Left lung (tissue), 14 donors: ENCODE measurements at places on chromosomes 11 and 22. TPM values are rescaled to one million over a fixed set of nuclear protein-coding genes. Genes with fewer than 3 reads are reported as not detected.

SPI1 gene
- total RNA-seq, result 75.6 TPM

OR51E1 gene
- total RNA-seq, result not detected

ARHGAP8 gene
- 23.4 TPM for total RNA-seq

- DNase-seq, result no peak
Observed at GRCh38 chr11:69385144-69385820, 91.3 kb downstream of the MYEOV start.

GRCh38 chr11:30431127-30431814, 108.4 kb downstream of the ARL14EP start:
- no peak for DNase-seq

- no peak for DNase-seq
Observed at GRCh38 chr11:16814410-16815046, 76.1 kb downstream of the C11orf58 start.

DNA sequence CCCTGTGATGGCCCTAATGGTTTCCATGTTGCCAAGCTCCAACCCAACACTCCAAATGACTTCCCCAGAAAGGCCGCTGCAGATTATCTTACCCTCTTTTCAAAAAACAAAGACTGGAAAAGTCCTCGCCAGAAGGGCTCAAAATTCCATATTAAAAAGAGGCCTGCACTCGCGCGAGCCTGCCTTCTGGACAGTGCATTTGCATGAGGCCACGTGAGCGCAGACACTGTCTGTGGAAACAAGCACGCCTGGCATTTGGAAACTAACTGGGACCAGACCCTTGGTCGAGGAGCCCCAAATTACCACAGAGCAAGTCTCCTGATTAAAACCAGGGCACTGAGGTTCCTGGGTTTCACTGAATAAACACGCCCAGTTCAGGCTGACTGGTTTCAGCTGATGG, 42.9 kb downstream of the ABTB2 start:
- no peak for DNase-seq

GRCh38 chr11:22807855-22808570, 21.6 kb downstream of the SVIP start:
- no peak for DNase-seq

PAX6 gene
- not detected for total RNA-seq

KIAA1671 gene
- total RNA-seq, result 31.9 TPM

DNA sequence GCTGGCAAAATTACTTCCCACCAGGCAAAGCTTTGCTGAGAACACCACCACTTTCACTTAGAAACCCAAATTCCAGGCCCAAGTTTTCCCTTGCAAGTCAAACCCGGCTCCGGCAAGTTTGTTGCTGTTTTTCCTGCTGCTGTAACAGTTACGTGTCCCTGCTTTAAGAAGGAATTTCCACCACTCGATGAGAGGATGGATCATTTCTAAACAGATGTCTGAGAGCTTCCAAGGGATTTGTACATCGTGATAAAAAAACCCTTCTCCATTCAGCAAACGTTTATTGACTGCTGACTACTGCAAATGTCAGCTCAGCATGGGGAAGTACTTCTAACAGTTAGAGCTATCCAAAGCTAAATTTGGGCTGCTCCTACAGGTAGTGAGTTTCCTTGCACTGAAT, 19.7 kb downstream of the P2RX3 start:
- no peak for DNase-seq

DNA sequence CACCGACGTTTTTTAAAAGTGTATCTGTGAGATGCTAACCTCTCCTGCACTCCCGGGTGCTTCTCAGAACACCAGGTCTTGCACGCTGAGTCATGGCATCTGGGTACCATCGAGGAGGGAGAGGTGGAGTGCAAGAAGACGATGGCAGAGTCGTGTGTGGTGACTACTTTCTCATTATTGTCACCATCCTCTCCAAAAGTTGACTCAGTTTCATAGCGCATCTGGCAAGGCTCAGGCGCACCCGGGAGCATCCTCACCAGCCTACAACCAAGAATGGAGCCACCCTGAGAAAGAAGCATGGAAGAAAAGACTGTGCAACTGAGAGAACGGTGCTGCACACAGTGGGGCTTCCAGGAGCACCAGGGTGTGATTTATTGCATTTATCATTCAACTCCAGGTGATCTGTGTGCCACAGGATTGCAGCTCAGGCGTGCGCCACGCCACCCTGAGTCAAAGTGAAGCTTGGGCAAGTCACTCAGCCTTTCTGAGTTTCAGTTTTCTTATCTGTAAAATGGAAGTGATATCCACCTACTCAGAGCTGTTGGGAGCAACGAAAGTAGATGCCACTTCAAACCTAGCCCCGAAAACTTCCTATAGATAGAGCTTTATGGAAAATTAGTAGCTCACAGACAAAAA, 65.4 kb downstream of the LINC01488 start:
- DNase-seq, result no peak

PUS3 gene
- total RNA-seq, result 8.7 TPM

DNA sequence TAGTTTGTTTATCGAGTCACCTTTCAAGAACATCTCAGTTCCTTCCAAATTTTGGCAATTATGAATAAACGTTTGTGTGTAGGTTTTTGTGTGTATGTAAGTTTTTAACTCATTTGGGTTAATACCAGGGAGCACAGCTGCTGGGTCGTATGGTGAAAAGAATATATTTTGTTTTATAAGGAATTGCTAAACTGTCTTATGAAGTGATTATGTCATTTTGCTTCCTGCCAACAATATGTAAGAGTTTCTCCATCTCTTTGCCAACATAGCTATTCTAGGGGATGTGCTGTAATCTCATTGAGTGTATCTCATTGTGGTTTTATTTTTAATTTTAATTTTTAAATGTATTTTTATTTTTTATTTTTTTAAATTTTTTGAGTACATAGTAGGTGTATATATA, 27.3 kb downstream of the BCL2L13 start:
- peak; percentile 25 for DNase-seq

DNA sequence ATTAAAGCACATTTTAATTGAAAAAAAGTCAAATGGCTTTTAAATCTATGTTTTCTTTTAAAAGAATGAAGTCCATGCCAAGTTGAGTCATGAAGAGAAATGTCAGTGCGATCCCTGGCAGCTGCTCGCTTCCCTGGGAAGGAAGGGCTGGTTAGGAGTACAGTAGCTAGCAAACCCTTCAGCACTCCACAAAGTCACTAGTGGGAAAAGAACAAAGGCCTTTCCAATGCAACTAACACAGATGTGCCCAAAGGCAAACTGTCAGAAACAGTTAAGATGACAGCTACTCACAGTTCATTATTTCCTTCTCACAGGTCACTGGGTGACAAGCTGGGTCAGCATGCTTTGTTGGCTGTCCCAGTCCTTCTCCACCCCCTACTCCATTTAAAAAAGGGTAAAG, 308.7 kb downstream of the DCDC1 start:
- peak; percentile 72 for DNase-seq

- no peak for DNase-seq
Observed at GRCh38 chr11:21460082-21460481, 732.8 kb upstream of the ANO5 start.

OR4C12 gene
- not detected for total RNA-seq

EXT2 gene
- 63.1 TPM for total RNA-seq

GLYAT gene
- not detected for total RNA-seq

IGSF9B gene
- 8.7 TPM for total RNA-seq

DNA sequence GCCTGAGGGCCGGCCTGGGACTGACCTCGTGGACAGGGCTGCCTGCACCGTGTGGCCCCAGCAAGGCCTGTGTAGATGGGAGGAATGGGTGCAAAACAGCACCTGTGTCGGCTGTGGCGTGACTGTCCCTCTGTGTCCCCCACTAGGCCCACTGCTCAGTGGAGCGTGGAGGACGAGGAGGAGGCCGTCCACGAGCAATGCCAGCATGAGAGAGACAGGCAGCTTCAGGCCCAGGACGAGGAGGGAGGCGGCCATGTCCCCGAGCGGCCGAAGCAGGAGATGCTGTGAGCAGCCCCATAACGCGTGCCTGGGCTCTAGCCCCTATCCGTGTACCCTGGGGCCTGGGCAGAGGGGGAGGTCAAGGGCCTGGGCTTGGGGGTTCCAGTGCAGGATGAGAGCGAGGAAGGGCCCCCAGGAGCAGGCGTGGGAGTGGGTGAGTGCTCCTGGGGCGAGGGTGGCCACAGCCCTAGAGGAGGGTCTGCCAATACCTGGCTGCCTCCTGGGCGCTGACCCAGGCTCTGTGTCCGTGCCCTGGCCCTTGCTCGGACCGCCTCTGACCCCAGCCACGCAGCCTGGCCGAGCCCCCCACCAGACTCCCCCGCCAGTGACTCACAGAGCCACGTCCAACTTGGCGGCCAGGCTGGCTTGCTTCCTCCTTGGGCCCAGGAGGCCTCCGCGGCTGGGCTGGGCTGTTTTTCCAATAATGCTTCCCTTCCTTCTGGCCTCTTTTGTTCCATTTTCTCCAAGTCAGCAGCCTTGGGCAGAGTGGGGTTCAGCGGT, 11.6 kb downstream of the PRR33 start:
- no peak for DNase-seq

MUC6 gene
- not detected for total RNA-seq

GRCh38 chr11:19952116-19952605, 208.1 kb downstream of the DBX1 start:
- DNase-seq, result no peak

RAB38 gene
- total RNA-seq, result 12.3 TPM

FAT3 gene
- total RNA-seq, result 9.7 TPM

GRCh38 chr22:48709976-48710375, 1117.7 kb downstream of the BRD1 start:
- DNase-seq, result peak; percentile 49

- no peak for DNase-seq
Observed at GRCh38 chr11:118938491-118939403, 13.0 kb upstream of the BCL9L start.

DNA sequence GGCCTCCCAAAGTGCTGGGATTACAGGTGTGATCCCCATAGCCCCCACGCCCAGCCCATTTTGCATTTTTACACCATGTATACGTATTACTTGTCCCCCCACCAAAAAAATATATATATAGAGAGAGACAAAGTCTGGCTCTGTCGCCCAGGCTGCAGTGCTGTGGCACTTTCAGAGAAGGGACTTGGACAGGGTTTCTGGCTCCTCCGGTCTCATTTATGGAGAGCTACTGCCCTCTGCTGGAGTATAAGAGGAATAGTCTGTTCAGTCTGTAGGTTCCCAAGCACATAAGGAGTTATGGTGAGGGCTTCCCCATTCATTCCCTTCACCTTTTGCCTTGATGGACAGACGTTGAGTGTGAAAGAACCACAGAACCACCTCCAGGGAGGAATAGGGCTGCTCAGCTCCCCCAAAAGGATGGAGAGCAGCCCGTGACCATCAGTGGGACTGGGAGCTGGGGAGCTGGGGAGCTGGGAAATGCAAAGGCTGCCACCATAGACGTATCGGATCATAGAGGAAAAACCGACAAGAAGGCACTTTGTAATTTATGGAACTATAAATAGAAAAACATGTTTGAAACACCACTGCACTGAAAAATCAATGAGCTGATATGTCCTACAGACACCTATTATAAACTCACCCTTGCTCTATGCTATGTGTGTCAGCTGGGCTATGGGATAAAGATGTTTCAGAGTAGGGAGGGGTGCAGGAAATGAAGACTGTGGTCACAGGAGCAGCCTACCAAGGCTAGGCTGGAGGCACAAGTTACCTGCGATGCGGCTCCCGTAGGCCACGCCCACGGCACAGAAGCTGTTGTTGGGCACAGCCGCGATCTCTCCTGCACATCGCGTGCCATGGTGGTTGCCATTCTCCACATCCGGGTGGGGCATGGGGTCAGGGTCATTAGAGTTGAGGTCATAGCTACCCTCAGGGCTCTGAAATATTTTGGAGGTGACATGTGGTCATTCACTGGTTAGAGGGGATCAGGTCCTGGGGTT, 5.2 kb downstream of the PCSK7 start:
- DNase-seq, result no peak

DNA sequence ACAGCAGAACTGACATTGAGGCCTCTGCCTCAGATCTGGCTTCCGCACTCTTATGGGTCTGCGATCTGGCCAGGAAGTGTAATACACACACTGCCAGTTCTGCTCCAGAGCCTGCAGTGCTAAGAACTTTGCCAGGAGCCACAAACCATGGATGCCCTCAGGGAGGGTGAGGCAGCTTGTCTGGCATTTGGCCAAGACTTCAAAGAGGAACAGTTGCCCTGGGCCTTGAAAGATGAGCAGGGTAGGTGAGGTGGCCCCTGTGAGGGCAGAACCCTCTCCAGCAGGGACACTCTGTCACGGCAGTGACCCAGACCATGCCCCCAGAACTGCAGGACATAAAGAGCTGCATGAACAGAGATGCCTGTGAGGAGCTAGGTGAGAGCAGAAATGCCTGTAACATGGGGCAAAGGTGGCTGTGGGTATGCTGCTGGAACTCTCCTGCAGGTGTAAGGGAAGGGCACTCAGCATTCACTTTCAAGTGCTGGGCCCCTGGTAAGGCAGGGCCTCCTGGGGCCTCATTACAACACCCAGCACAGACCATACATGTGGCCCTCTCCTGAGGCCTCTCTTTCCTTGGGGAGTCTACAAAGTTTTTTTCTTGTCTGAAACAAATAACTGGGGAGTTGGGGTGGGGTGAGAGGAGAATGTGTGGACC, 47.3 kb downstream of the NEU3 start:
- DNase-seq, result no peak

DNA sequence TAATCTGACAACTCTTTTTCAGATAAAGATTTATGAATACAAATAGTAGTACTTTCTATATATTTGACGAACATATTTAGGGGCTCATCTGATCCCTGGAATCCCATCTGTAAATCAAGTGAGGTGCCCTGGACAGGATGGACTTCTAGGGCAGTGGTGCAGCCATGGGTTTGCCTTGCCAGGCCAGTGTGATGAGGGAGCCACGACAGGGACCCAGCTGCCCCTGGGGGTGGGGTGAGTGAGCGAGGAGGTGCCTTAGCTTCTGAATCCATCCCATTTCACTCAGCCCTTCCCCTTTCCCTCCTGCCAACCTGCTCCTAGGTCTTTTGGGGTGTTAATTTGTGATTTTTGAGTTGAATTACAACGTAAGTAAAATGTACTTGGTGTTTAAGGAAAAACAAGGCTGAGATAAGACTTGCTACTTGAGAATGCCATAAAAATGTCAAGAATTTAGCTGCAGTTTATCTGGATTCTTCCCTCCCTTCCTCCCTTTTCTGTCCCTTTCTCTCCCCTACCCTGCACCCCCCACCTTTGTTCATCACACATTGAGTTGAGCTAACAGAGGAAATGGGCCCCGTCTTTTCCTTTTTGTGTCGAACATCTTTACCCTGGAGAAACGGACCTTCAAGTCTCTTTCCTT, 60.8 kb downstream of the PPFIBP2 start:
- no peak for DNase-seq

DNA sequence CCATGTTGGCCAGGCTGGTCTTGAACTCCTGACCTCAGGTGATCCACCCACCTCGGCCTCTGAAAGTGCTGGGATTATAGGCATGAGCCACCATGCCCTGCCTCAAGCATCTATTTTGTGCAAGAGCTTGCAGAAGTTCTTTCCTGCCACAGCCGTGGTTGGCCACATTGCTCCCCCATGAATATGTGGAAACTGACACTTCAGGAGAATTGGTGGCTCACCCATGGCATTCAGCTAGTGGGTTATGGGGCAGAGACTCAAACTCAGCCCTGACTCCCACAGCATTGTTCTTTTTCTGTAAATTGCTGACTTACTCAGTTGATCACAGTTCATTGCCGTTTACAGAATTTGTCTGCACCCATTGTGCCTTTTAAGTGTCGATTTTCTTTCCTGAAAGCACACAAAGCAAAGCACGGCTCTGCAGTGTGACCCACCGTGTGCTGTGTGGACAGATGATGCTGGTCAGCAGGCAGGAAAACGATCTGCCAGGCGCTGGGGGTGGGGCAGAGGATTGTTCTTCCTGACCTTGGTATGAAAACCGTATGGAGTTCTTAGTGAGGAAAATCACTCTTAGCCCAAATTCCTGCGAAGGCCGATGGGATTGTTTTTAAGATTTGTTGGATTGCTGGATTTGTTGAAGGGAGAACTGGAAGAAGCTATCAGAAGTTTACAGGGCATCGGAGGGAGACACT, 115.6 kb downstream of the PTPRJ start:
- no peak for DNase-seq

GRCh38 chr11:125236072-125236825, 71.7 kb downstream of the PKNOX2 start:
- no peak for DNase-seq
